ENCODE measurements at places on chromosomes 6 and 20.

- H3K4me1 ChIP-seq: peaks cover 4% of the 10 kb centered on the region
- DNase-seq: no peak
- no peak overlapping the region for H3K4me3 ChIP-seq
- H3K27ac ChIP-seq: no peak overlapping the region
- no peaks in the 10 kb centered on the region for H3K36me3 ChIP-seq
Observed at GRCh38 chr6:129685662-129686031, 24.3 kb downstream of the ARHGAP18 start.

- peaks cover 4% of the 10 kb centered on the region for H3K4me1 ChIP-seq
- H3K4me3 ChIP-seq: no peak overlapping the region
- no peak for DNase-seq
- peaks cover 2% of the 10 kb centered on the region for H3K27me3 ChIP-seq
- H3K36me3 ChIP-seq: peaks cover 8% of the 10 kb centered on the region
- no peak overlapping the region for H3K27ac ChIP-seq
Observed at GRCh38 chr6:90049295-90049694, 155.0 kb downstream of the GJA10 start.

DNA sequence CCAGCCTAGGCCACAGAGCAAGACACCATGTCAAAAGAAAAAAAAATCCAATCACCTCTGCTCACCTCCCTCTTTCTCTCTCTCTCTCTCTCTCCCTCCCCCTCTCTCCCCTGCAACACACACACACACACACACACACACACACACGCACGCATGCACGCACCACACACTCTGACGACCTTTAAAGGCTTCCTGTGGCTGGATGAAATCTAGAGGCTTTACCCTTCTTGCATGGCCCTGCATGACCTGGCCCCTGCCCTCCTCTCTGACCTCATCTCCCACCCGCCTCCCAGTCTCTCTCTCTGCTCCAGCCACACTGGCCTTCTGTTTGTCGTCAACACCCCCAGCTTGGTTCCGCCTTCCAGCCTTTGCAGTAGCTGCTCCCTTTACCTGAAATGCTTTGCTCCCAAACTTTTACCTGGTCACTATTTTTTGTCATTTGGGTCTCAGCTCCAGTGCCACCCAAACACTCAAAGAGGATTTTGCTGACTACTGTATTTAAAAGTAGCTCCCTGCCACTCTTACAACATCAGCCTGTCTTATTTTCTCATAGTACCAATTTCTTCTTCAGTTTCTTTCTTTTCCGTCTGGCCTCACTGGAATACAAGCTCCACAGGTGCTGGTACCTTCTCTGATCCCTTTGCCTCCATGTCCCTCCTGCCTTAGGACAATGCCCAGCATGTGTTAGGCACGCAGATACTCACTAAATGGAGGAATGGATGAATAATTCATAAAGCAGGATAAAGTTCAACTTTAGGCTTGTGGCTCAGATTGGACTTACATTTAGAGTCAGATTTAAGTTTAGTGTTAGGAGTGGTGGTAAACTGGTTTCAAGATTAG is 4.3 kb upstream of the LTA start:
- no peaks in the 10 kb centered on the region for H3K4me1 ChIP-seq
- no peak overlapping the region for H3K4me3 ChIP-seq
- peaks cover 4% of the 10 kb centered on the region for H3K27me3 ChIP-seq
- no peak for DNase-seq

DNA sequence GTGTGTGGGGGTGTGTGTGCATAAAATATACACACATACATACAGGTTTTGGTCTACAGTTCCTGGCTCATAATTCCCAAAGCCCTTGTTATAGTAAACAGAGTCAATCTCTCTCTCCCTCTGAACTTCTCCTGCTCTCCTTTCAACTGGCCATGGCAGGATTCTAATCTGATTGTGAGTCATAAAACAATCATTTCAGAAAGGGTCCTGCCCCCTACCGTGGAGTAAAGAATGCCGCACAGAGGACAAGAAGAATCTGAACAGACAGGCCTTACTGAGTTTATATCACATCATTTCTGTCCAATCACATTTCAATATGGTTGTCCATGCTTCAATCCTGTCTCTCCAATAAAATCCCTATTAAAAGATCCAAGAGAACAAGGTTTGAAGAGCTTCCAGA is 416.9 kb downstream of the FRK start:
- no peak for DNase-seq
- H3K36me3 ChIP-seq: no peaks in the 10 kb centered on the region
- H3K4me1 ChIP-seq: no peaks in the 10 kb centered on the region
- no peak overlapping the region for H3K4me3 ChIP-seq

GRCh38 chr6:136549300-136550044 is 750 bp downstream of the MAP7 start:
- peak overlapping the region; percentile 82 for H3K4me3 ChIP-seq
- peaks cover 12% of the 10 kb centered on the region for H3K27me3 ChIP-seq
- no peak overlapping the region for H3K27ac ChIP-seq
- no peaks in the 10 kb centered on the region for H3K36me3 ChIP-seq
- H3K4me1 ChIP-seq: peaks cover 12% of the 10 kb centered on the region

DNA sequence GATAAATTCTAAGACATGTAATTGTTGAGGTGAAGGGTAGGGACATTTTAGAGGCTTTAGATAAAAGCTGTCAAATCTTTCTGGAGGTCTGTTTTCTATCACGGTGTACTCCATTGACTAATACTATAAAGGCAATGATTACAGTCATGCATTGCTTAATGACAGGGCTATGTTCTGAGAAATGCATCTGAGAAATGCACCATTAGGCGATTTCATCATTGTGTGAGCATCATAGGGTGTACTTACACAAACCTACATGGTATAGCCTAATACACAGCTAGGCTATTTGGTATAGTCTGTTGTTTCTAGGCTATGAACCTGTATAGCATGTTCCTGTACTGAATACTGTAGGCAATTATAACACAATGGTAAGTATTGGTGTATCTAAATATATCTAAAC is 71.3 kb upstream of the FYN start:
- no peak overlapping the region for H3K27ac ChIP-seq
- H3K4me1 ChIP-seq: peaks cover 12% of the 10 kb centered on the region
- no peak for DNase-seq
- H3K36me3 ChIP-seq: peaks cover 8% of the 10 kb centered on the region
- no peak overlapping the region for H3K4me3 ChIP-seq

DNA sequence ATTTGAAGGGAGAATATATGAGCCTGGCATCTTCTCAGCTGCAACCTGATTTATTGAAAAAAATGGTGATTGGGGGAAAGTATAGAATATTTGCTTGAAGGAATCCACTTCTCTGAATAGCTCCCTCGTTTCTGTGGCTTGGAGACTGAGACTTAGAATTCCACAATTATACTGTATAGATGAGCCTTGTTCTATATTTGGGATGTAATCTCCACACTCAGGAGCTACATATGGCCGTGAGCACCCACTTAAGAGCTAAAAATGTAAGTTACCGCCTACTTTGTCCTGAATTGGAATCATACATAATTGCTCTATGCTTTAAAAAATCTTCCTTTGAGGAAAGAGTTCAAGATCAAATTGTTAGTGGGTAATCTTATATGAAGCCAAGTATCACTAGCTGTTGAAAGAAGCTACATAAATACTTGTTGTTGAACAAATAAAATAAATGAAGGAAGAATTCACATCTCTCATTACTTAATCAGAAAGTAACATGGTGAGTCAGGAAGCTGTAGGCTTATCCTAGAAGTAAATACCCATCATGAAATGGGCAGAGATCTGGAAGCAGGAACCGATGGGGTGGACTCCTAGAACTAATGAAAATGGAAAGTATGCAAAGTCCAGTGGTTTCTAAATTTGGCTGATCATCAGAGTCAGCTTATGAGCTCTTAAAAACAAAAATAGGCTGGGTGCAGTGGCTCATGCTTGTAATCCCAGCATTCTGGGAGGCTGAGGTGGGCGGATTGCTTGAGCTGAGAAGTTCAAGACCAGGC is 254.3 kb downstream of the SOX4 start:
- H3K4me3 ChIP-seq: peak overlapping the region; percentile 23
- no peak overlapping the region for H3K27ac ChIP-seq
- peaks cover 5% of the 10 kb centered on the region for H3K27me3 ChIP-seq
- H3K4me1 ChIP-seq: peaks cover 45% of the 10 kb centered on the region

GRCh38 chr6:166736634-166737033 is 109.6 kb upstream of the RPS6KA2 start:
- peaks cover 6% of the 10 kb centered on the region for H3K4me1 ChIP-seq
- H3K27ac ChIP-seq: no peak overlapping the region
- H3K36me3 ChIP-seq: no peaks in the 10 kb centered on the region
- no peak for DNase-seq
- H3K27me3 ChIP-seq: peaks cover 3% of the 10 kb centered on the region
- H3K4me3 ChIP-seq: no peak overlapping the region

DNA sequence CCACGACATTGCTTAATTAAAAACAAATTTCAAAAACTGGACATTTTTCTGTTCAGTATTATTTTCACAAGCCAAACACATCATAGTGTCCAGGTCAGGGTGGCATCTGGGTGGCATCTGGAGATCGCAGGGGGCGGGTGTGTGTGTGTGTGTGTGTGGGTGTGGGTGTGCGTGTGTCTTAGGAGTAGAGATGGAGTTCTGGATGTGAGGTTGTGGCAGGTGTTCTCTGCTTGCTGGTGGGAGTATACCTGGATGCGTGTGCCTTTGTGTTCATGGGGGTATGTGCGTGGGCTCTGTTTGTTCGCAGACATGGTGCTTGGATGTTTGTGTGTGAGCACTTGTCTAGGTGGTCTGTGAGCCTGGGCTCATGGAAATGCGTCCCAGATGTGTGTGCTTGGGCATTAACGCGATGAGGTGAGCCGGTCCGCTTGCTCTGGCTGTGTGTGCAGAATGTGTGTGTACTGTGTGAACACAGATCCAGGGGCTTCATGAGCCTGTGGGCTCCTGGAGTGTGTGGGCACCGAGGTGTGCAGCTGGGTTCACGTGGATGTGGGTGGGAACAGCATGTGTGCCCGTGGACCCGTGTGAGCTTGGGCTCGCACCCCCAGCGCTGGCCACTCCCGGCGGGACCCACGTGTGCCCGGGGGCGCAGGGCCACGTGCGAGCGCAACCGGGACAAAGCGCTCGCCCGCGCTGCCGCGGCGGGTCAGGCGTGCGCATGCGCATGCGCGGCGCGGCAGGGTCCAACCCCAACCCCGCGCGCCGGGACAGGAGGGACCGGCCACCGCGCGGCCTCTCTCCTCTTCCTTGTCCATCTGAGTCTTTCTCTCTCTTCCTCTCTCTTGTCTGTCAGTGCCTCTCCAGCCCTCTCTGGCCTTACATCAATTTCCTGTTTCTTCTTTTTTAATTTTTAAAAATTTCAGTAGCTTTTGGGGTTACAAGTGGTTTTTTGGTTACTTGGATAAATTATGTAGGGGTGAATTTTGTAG is 60.4 kb downstream of the SRC start:
- no peak for DNase-seq
- H3K27me3 ChIP-seq: peaks cover 40% of the 10 kb centered on the region
- H3K4me1 ChIP-seq: peaks cover 44% of the 10 kb centered on the region
- peak overlapping the region; percentile 96 for H3K27ac ChIP-seq

- H3K4me1 ChIP-seq: no peaks in the 10 kb centered on the region
- H3K27me3 ChIP-seq: no peaks in the 10 kb centered on the region
- H3K27ac ChIP-seq: no peak overlapping the region
- H3K36me3 ChIP-seq: no peaks in the 10 kb centered on the region
- H3K4me3 ChIP-seq: no peak overlapping the region
Observed at GRCh38 chr6:32393665-32394420, 13.1 kb downstream of the BTNL2 start.

DNA sequence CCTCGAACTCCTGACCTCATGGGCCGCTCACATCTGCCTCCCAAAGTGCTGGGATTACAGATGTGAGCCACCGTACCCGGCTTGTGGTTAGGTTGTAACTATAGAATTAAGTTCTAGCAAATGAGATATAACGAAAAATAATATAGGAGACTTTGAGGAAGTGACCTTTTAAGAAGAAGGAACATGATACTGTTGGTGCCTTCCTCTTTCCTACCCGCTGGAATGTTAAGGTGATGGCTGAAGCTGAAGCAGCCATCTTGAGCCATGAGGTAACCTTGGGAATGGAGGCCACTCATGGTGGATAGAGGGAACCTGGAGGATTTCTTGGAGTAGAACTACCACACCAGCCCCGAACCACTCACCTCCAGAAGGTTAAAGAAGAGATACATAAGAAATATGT is 48.1 kb upstream of the MDGA1 start:
- no peak overlapping the region for H3K27ac ChIP-seq
- H3K36me3 ChIP-seq: no peaks in the 10 kb centered on the region
- peaks cover 5% of the 10 kb centered on the region for H3K27me3 ChIP-seq
- peaks cover 14% of the 10 kb centered on the region for H3K4me1 ChIP-seq
- DNase-seq: no peak

GRCh38 chr6:4396044-4396443 is 260.7 kb upstream of the ECI2 start:
- H3K27me3 ChIP-seq: no peaks in the 10 kb centered on the region
- H3K4me3 ChIP-seq: no peak overlapping the region
- H3K4me1 ChIP-seq: peaks cover 8% of the 10 kb centered on the region
- DNase-seq: no peak
- no peaks in the 10 kb centered on the region for H3K36me3 ChIP-seq

GRCh38 chr6:79557673-79558467 is 20.6 kb upstream of the LCA5 start:
- H3K27ac ChIP-seq: no peak overlapping the region
- H3K36me3 ChIP-seq: no peaks in the 10 kb centered on the region
- no peaks in the 10 kb centered on the region for H3K4me1 ChIP-seq
- no peak for DNase-seq
- H3K27me3 ChIP-seq: peaks cover 1% of the 10 kb centered on the region

GRCh38 chr6:143959927-143960326 is 48.1 kb downstream of the PLAGL1 start:
- no peak for DNase-seq
- H3K4me1 ChIP-seq: peaks cover 12% of the 10 kb centered on the region
- H3K27me3 ChIP-seq: peaks cover 17% of the 10 kb centered on the region
- no peak overlapping the region for H3K4me3 ChIP-seq
- H3K27ac ChIP-seq: no peak overlapping the region

DNA sequence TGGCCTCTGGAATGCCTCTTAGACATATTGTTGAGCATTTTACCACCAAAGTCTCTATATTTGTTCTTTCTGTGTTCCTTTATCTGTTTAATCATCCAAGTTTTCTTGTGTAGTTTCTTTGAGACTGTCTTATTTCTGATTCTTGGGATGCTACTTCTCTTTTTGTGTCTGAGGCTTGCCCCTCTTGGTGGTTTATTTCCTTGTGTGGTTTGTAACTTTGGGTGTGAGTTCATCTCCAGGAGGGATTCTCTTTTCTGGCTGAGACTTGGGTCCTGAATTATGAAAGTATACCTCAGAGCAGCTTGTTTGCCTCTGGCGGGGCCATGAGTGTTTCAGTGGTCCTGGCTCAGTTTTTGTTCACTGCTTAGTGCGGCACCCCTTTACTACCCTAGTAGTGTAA is 33.9 kb downstream of the PPARD start:
- H3K36me3 ChIP-seq: peaks cover 6% of the 10 kb centered on the region
- peaks cover 2% of the 10 kb centered on the region for H3K27me3 ChIP-seq
- H3K27ac ChIP-seq: no peak overlapping the region
- no peak for DNase-seq
- peaks cover 5% of the 10 kb centered on the region for H3K4me1 ChIP-seq
